ENCODE measurements at places on chromosomes 13 and 19. TPM values are rescaled to one million over a fixed set of nuclear protein-coding genes. Genes with fewer than 3 reads are reported as not detected.

Gene TGFBR3L
- not detected for total RNA-seq

Gene THSD1
- 0.75 TPM for total RNA-seq

Gene TGFB1
- 16.4 TPM for total RNA-seq

Gene MISP3
- 0.34 TPM for total RNA-seq

Gene NCAN
- total RNA-seq = not detected

Gene PSPN
- 1.3 TPM for total RNA-seq

Gene WTIP
- 53.0 TPM for total RNA-seq

Gene CCDC70
- 0.34 TPM for total RNA-seq

Gene CCDC169
- total RNA-seq = 1.4 TPM

Gene CRB3
- total RNA-seq = not detected

Gene POGLUT2
- total RNA-seq = 115 TPM

Gene SIGLEC12
- not detected for total RNA-seq

Gene SLC15A1
- not detected for total RNA-seq

Gene FGF22
- total RNA-seq = not detected

Gene MYH14
- not detected for total RNA-seq

Gene SMIM24
- not detected for total RNA-seq

Gene SPART
- 94.7 TPM for total RNA-seq

Gene FBXL12
- 34.1 TPM for total RNA-seq

Gene TMPRSS9
- total RNA-seq = not detected

All from SJSA1 (cell line).